ENCODE measurements at places on chromosomes 3 and 15.

GRCh38 chr3:34140616-34141015 lies 342.2 kb downstream of the PDCD6IP start:
- peak; percentile 74 for DNase-seq

- DNase-seq = no peak
Observed at GRCh38 chr3:138032567-138032966, 22.6 kb downstream of the CLDN18 start.

DNA sequence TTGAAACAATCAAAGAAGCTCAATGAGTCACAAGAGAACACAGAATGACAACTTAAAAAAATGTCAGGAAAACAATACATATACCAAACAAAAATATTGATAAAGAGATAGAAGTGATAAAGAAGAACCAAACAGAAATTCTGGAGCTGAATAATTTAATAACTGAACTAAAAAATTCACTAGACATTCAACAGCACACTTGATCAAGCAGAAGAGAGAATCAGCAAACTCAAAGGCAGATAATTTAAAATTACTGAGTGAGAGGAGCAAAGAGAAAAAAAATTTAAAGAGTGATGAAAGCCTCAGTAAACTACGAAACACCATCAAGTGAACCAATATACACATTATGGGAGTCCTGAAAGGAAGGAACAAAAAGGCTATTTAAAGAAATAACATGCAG lies 61.9 kb downstream of the SERP1 start:
- no peak for DNase-seq

DNA sequence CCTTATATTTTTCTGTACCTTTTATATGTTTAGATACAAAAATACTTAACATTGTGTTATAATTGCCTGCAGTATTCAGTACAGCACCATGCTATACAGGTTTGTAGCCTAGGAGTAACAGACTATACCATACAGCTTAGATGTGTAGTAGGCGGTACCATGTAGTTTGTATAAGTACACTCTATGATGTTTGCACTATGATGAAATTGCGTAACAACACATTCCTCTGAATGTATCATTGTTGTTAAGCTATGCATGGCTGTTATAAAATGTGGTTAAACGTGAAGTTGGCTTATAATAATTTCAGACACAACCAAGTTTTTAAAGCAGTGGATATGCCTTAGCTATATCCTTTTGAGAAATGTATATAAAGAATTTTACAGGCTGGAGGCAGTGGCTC lies 328.3 kb downstream of the PLCL2 start:
- no peak for DNase-seq

GRCh38 chr3:45736707-45737106 lies 47.5 kb downstream of the SACM1L start:
- no peak for DNase-seq

- peak; percentile 6 for DNase-seq
Observed at GRCh38 chr15:79101866-79102581, 11.4 kb upstream of the RASGRF1 start.

- DNase-seq = no peak
Observed at GRCh38 chr3:114553949-114554593, 260.2 kb downstream of the TIGIT start.

GRCh38 chr3:70952033-70952747 lies 631.3 kb downstream of the FOXP1 start:
- DNase-seq = no peak

- DNase-seq = no peak
Observed at GRCh38 chr15:47565949-47566348, 151.4 kb upstream of the SEMA6D start.

GRCh38 chr3:195265363-195265976 lies 5.5 kb downstream of the XXYLT1 start:
- no peak for DNase-seq

DNA sequence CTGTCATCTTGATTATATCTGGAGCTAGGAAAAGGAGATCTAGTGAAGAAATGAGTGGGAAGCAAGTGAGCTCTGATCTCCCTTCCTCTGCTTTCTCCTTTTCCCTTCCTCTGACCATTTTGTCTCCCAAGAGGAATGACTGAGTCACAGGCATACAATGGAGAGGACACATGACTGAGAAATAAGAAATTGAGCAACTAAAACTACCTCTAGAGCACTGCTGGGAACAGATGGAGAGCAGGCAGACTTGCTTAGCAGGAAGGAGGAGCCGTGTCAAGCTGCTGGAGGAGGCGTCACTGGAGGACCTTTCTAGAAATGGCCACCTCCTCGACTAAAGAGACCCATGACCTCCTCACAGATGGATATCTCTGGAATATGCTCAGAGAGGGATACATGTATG lies 66.9 kb upstream of the MYO5C start:
- no peak for DNase-seq

GRCh38 chr3:86993704-86994103 lies 2.8 kb upstream of the VGLL3 start:
- no peak for DNase-seq

- DNase-seq = no peak
Observed at GRCh38 chr3:43327582-43327979, 41.2 kb downstream of the SNRK start.
